CD4-positive, alpha-beta memory T cell (primary cell): ENCODE measurements at places on chromosomes 12 and 14.
A peak's percentile ranks its signal among the peaks of the same experiment; 100 is the strongest.

DNA sequence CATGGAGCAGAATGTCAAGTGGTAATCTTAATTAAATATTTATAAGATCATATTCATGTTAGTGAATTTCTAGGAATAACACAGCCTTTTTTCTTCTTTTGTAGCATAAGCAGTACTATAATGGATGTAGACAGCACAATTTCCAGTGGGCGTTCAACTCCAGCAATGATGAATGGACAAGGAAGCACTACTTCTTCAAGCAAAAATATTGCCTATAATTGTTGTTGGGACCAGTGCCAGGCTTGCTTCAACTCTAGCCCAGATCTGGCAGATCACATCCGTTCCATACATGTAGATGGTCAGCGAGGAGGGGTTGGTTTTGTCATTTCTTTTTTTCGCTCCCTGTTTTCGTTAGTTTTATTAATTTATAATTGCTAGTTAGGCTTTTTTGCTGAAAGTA is 23.1 kb downstream of the AEBP2 start:
- no peak for DNase-seq

DNA sequence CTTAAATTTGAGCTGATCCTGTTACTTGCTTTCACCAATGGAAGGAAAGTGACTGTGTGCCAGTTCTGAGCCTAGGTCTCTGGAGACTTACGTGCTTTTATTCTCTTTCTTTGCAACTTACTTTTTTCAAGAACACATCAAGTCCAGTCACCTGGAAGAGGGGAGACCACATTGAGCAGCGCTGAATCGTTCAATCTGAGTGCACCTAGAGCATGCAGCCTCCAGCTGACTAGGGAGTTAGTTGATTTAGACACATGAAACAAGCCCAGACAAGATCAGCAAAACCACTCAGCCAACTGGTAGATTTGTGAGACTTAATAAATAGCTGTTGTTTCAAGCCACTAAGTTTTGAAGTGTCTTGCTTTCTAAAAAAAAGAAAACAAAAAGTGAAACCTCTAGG is 1014.8 kb upstream of the FBXO33 start:
- no peak for DNase-seq

GRCh38 chr14:80930095-80930494 is 11.4 kb downstream of the CEP128 start:
- no peak for DNase-seq

DNA sequence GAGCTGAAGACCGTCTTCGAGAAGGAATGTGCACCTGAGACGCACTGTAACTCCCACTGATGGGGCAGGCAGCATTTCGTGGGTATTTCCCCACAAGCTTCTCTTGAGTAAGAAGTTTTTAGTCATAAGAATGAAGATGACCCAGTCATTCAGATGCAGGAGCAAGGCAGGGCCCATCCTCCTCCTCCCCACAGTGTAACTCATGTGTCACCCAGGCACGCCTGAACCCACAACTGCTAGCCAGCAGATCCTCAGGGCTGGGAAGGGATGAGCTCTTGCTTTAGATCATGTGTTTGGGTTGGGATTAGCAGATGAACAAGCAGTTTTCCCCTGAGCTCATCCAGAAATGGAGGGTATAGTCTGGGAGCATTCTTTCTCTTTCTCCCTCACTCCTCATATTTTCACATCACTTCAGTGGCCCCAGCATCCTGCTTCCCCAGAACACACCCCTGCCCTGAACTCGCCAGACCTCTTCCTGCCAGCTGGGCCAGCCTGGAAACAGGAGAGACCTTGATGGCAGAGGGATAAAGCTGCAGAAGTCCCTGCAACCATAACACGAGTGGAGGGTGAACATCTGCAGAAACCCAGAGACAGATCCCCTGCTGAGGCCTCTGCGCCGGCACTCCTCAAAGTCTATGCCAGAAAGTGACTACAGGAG is 73.3 kb downstream of the B4GALNT3 start:
- DNase-seq: no peak

GRCh38 chr12:115394496-115395220 is 710.7 kb upstream of the TBX3 start:
- DNase-seq: no peak

DNA sequence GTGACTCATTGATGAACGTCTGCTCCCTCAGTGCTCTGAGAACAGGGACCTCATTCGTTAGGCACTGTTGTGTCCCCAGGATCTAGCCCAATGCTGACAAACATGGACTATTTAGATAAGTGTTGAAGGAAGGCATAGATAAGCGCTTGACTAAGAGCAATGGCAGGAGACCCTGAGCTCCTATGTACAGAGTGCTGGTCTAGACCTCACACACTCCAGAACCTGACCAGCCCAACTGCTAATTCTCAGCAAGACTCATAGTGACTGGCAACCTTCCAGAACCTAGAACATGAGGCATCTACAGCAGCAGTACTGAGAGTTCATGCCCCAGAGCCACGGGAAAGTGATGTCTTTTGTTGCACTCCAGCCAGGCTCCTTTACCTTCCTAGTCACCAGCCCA is 69.2 kb downstream of the CRACR2A start:
- no peak for DNase-seq

DNA sequence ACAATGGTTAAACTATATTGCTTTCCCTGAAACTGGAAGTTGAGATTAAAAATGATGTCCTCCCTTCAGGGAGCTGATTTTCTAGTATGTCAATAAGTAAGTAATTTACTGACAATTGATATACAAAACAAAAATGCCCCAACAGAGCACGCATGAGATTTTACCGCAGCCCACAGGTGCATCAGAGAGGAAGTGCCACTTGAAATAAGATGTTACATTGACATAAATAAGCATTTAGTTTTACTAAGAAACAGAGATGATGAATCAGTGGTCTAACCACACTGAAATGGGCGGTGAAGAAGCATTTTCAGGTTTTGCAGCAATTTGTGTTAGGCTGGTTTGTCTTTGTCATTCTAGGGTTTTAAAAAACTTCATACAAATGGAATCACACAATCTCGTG is 8.8 kb upstream of the CLECL1 start:
- DNase-seq: peak; percentile 91

DNA sequence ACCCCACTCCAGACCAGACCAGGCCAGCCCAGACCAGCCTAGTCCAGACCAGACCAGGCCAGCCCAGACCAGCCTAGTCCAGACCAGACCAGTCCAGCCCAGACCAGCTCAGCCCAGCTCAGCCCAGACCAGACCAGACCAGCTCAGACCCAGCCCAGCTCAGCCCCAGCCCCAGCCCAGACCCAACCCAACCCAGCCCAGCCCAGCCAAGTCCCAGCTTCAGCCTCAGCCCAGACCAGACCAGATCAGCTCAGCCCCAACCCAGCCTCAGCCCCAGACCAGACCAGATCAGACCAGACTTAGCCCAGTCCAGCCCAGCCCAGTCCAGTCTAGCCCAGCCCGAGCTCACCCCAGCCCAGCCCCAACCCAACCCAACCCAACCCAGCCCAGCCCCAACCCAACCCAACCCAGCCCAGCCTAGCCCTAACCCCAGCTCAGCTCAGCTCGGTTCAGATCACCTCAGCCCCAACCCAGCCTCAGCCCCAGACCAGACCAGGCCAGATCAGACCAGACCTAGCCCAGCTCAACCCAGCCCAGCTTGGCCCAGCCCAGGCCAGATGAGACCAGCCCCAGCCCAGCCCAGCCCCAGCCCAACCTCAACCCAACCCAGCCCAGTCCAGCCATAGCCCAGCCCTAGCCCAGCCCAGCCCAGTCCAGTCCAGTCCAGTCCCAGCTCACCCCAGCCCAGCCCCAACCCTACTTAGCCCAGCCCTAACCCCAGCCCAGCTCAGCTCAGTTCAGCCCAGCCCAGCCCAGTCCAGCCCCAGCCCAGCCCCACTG is 204.7 kb downstream of the BCL11B start:
- no peak for DNase-seq

- no peak for DNase-seq
Observed at GRCh38 chr12:14635776-14636175, 60.6 kb downstream of the GUCY2C start.
